Activated T-cell treated with anti-CD3 and anti-CD28 coated beads, Interleukin-2, amount 50 U/mL, for 4 hours (primary cell): ENCODE measurements at places on chromosomes 2 and 18.

- no peak for DNase-seq
These were observed 18.0 kb downstream of the RNF125 start for GRCh38 chr18:32036506-32037180.

- DNase-seq: no peak
These were observed 59.8 kb downstream of the SNTG2 start for GRCh38 chr2:1010415-1010930.

GRCh38 chr2:33560017-33560416, 39.1 kb downstream of the FAM98A start:
- no peak for DNase-seq

- DNase-seq: no peak
These were observed 40.0 kb upstream of the ATG16L1 start for GRCh38 chr2:233211548-233211895.

DNA sequence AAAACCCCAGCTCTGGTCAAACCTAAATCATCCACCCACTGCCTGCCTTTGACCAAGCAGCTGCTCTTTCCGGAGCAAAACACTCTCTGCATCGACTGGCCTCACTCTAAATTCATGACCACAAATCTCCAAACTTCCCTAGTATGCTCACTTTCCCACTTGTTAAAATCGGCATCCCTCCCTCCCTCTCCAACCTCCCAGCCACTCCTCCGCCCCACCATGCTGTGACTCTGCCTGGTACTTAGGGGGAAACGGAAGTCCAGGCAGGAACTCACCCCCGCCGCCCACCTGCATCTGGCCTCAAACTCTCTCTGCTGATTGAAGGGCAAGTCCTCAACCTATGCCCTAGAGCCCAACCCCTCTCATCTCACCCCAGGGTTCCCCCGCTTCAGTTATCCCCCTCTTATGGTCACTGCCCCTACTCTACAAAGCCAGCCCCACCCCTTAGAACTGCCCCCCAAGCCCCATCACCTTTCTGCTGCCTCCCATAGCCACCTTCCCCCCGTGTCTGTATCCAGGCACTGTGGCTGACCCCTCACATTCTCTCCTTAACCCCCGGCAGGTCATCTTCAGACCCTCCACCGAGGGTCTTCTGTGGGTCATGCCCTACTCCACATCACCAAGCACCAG, 3.8 kb upstream of the ADRA2B start:
- DNase-seq: no peak

DNA sequence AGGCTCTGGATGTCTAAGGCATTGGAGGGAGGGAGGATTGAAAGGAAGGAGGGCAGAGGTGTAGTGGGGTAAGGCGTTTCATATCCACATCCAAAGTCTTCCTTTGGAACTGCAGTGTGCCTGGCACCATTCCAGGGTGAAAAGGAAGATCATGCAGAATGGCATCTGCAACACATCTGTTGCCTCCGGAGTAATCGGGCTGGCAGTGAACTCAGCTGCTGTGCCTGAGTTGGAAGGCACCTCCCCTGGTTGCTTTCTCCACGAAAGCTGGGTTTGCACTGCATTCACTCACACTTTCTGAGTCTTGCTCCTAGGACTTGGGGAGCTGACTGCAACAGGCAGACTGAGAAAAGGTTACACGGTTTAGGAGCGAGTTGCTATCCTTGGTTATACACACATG, 30.3 kb upstream of the SEC11C start:
- DNase-seq: no peak

- no peak for DNase-seq
These were observed 146.6 kb upstream of the REV1 start for GRCh38 chr2:99636144-99637034.

DNA sequence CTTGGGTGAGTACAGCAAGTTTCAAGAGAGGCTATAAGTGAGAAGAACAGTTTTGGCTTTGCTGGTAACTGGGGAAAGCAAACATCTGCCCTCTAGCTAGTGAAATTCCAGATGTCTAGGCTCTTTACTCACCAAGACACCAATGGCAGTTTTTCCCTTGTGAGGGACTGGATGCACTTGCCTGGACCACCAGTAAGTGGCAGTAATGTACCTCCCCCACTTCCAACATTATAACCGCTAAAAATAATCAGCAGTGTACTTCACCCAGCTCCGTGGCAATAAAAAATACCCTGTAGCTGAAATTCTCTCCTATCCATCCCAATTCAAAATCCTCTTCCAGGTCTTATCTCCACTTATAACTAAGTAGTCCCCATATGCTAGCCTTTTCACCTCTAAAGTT, 383.9 kb downstream of the ARHGAP15 start:
- DNase-seq: no peak

DNA sequence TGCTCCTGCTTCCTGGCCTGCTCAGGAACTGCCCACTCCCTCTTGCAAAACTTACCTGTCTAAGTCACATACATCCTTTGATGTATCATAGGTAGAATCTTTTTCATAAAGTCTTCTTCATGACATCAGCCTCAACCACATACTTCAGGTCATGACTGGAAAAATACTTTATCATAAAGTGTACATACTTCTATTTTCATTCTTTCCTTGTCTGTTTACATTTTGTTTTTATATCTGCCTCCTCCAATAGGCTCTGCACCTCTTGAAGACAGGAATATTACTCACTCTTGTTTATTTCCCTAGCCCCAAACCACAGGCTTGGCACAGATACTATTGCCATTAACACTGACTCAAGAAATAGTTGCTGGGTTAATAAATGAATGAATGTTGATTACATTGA, 43.6 kb upstream of the ZNF804A start:
- DNase-seq: no peak

- DNase-seq: no peak
These were observed 74.7 kb downstream of the PIAS2 start for GRCh38 chr18:46842583-46842982.

GRCh38 chr18:39558658-39559057, 1993.1 kb upstream of the CELF4 start:
- no peak for DNase-seq
